ENCODE measurements at places on chromosomes 1 and 21. TPM values are rescaled to one million over a fixed set of nuclear protein-coding genes. Genes with fewer than 3 reads are reported as not detected.

CCDC24 gene
- polyA plus RNA-seq: 52.5 TPM

DNA sequence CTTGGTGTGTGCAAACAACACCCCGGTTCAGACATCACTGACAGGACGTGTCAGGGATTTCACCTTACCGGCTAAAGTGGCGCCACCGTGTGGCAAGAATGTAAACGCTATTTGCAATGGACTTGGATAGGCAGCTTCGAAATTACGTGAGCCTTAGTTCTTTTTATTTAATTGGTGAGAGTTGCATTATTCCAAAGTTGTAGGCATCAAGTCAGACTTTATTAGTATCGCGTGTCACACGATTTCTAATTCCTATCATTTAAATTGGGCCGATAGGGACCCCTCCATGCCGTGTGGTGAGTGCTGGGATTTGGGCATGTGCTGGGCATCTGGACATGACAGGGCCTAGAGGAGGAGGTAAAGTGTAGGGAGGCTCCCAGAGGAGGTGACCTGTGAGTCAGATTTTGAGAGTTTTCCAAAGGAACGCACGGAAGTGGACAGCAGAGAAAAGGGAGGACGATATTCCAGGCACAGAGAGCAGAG, 14.5 kb upstream of the CPT2 start:
- DNase-seq: peak; percentile 69

DNA sequence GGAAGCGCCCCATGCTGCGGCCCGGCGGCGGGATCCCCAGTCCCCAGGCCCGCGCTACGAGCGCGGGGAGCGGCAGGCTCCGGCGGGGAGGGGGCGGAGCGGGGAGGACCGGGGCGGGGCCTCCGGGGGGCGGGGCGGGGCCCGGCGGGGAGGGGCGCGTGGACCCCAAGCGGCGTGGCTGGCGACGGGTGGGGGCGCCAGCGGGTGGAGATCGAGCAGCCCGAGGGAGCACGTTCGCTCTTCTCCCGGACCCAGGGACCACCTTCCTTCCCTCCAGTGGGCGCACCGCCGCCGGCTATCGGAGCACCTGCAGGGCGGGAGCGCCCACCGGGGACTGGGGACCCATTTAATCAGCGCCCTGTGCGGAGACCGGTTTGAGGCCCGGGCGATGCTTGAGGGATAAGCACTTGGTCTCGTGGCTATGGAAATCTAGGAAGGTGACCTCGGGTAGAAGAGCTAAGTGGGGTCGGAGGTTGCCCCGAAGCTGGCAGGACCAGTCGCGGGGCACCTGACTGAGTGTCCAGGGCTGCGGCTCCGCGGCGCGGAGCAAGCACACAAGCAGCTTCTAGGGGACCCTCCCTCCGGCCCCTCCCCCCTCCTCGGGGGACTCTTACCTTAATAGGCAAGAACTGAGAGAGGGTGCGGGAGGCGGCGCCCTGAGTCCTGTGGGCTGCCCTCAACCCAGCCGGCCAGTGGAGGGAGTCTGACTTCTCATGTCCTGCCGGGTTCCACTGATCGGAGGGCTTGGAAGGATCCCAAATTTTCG, at the start of gene TSPAN2:
TSS of gene TSPAN2 (minus strand) at position 84 of the 766 bp plus-strand sequence. CDS start at position 13, 71 bp downstream.
- peak; percentile 26 for DNase-seq

LCE2C gene
- polyA plus RNA-seq: not detected

DNA sequence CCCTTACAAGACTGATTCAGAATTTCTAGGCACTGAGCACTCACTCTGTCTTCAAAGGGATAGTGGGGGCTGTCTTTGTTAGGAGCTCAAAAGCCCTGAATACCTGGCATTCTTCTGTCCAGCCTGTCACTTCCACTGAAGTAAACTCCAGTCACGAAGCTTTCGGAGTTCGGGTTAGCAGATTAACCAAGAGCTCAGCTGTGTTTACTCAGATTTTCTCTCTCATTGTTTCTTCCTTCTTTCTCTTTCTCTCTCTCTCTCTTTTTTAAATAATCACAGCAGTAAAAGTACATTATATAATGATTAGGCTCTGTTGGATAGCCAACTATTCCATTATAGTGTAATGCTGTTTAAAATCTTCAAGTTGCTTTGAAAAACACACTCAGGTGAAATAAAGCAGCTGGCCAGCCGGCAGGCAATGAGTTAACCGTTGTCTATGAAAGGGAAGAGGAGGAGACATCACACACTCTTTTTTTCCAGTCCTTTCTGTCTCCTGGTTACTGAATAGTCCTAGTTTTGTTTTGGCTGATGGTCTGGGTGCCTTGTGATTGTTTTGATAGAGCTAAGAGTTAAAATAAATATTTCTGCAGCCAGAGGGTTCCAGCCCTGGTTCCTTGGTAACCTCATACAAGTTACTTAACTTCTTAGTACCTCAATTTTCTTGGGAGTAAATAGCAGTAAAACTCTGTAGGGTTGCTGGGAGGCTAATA, 89.8 kb downstream of the ADSS2 start:
- DNase-seq: no peak

All from adrenal gland (tissue), 19 donors.